ENCODE measurements at places on chromosomes 7 and 10.
A peak's percentile ranks its signal among the peaks of the same experiment; 100 is the strongest.

- DNase-seq = no peak
Observed at GRCh38 chr10:44571701-44572100, 186.8 kb upstream of the CXCL12 start.

DNA sequence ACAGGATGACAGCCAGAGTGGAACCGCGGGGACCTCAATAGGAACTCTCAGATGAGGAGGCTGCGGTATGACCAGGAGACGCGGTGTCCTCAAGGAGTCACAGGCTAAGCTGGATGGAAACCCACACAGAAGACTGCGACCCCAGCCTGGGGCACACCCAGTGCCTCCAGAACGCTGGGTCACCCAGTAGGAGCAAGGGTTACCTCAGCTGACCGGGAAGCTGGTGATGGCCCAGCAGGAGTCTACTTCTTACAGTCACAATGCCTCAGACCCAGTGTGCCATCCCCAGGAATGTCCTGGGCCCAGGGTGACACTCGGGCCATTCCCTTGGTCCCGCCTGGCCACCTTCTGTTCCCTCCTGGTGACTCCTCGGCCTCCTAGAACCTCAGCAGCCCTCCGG is 29.9 kb downstream of the CNPY1 start:
- no peak for DNase-seq

DNA sequence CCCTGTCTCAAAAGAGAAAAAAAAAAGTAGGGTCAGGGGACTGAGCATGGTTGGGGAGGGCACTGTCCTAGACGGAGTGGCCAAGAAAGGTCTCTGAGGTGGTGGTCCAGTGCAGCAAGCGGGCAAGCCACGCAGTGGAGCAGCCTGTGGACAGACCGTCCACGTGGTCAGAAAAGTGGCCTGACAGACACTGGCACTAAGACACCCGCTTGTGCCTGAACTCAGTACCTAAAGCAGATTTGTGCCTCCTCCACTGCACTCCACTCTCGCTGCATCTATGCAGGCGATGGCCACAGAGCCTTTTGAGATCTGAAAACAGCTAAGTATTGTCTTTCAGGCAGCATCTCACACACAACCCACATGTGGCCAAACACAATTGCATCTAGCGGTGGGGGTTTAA is 8.8 kb downstream of the ASB10 start:
- no peak for DNase-seq

DNA sequence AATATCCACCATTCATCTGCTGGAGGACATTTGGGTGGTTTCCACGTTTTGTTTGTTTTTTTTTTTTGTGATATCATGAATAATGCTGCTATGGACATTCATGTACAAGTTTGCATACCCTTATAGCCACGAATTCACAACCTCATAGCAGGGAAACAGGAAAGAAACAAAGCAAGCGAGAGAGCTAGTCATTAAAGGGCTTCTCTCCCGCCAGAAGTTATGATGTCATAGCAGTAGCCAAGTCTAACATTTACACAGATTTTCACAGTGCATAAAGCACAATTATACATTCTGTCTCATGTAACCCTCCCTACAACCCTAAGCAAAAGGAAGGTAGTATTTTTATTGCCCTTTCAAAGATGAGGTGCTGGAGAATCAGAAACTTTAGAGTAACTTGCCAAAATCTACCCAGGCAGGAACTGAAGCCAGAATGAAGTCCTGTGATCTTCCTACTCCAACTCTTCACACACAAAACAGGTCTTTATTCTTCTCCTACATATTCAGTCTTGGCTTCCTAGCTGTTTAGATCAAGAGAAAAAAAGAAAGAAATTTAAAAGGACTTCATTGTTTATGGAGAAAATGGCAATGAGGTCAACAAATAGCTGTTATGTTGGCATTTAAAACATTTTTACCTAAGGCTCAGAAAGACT is 33.9 kb upstream of the GPAM start:
- no peak for DNase-seq

DNA sequence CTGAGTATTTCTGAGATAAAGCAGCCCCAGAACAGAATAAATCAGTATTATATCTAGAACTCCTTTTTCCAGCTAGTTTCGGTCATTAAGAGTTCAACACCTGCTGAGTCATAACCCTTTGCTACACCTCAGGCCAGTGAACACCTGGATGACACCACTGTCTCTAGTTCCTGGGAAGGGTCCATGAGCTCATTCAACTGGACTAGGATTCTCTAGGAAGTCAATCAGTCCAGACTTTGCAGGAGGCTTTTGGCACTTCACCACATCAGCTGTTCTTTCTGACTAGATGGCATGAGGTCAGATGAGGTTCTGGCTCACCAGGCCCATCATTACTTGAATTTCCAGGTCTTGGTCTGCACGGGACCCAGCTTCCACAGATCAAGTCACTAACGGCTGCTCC is 11.7 kb downstream of the SLC39A12 start:
- DNase-seq = no peak

DNA sequence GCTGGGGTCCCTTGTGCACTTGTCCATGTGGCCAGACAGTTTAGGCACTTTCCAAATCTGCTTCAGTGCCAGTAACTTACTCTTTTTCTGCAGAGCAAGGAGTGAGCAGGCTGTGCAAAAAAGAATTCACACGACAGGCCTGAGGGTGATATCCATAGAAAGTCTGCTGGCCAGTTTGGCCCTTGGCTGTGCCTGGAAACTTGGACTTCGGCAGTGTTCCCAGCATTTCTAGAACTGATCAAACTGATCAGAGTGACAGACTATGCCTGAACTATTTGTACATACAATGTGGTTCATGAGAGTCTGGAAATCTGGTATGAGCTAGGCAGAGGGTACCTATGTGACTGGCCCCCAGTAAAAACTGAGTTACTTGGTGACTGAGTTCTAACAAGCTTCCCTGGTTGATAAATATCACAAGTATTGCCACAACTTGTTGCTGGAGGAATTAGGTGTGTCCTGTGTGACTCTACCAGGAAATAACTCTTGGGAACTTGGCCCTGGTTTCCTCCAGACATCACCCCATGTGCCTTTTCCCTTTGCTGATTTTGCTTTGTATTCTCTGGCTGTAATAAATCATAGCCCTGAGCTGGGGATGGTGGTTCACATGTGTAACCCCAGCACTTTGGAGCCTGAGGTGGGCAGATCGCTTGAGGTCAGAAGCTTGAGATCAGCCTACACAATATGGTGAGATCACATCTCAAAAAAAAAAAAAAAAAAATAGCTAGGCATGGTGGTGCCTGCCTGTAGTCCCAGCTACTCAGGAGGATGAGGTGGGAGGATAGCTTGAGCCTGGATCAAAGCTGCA is 3.3 kb upstream of the DENND10 start:
- no peak for DNase-seq

DNA sequence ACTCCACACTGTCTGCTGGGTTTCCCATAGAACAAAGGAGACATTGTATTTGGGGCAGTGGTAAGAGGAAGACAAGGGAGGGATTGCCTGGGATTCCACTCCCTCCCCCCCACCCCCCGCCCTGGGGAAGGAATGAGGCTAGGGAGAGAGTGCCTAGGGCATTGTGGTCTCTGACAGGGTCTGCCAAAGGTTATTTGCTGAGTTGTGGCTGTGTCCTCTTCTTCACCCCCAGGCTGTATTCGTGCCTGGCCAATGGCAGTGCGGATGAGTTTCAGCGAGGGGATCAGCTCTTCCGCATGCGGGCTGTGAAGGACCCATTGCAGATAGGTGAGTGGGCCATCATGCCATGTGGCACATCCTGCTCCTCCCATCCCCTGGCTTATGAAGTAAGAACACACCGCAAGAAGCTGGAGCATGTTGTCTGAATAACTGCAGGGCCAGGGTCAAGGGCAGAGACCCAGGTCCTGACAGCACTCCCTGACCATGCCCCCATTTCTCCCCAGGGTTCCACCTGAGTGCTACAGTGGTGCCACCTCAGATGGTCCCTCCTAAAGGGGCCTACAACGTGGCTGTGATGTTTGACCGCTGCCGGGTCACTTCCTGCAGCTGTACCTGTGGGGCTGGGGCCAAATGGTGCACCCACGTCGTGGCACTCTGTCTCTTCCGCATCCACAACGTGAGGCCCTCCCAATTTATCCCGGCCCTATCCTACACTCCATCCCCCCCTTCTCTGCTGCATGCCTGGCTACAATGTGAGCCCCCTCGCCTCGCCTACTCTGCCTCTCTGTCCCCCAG is 3.7 kb downstream of the ZSWIM8 start:
- no peak for DNase-seq

- DNase-seq = no peak
Observed at GRCh38 chr7:41612386-41612785, 90.5 kb downstream of the INHBA start.

- no peak for DNase-seq
Observed at GRCh38 chr7:81924494-81924893, 154.6 kb upstream of the HGF start.

DNA sequence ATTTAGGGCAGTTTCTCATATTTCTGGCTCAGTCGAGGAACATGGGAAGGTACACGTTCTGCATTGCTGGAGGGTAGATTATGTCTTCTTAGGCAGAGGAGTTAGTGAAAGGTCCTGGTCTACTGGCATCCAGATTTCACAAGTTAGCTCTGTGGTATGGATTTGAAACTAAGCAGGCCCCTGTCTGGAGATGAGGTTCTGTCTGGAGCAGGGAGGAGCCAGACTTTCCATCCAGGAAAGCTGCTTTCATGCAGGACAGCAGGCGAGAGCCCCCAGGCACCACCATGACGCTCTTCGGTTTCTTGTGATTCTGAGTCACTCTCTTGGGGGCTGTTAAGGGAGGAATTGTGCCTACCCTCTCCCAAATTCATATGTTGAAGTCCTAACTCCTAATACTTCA is 184.3 kb downstream of the KIAA1217 start:
- no peak for DNase-seq

DNA sequence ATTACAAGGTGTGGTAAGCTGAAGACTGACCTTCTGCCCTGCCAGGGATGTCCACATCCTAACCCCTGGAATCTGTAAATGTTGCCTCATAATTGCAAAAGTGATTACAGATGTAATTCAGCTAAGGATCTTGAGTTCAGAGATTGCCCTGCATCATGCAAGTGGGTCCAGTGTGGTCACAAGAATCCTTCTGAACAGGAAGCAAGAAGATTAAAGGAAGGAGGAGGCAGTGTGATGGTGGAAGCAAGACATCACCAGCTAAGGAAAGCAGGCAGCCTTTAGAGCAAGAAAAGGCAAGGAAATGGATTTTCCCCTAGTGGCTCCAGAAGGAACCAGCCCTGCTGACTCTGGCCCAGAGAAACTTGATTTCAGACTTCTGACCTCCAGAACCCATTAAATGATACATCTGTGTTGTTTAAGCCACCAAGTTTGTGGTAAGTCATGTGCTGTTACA is 78.1 kb downstream of the USP6NL start:
- DNase-seq = no peak

DNA sequence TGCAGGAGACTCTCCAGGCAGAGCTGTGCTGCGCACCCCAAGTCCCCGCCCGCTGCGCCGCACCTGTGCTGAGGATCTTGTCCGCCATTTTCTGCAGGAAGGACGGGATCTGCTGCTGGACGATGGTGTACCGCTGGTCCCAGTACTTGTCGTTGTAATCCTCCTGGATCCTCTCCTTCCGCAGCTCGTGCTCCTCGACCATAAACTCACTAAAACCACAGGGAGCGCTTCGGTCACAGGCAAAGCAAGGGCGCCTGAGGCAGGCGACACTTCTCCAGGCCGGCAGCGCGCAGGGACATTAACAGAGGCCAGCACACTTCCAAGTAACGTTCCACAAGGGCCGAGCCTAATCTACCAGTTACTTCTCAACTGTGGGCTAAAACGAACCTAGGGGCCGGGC is 13.1 kb upstream of the ADAM8 start:
- DNase-seq = no peak

DNA sequence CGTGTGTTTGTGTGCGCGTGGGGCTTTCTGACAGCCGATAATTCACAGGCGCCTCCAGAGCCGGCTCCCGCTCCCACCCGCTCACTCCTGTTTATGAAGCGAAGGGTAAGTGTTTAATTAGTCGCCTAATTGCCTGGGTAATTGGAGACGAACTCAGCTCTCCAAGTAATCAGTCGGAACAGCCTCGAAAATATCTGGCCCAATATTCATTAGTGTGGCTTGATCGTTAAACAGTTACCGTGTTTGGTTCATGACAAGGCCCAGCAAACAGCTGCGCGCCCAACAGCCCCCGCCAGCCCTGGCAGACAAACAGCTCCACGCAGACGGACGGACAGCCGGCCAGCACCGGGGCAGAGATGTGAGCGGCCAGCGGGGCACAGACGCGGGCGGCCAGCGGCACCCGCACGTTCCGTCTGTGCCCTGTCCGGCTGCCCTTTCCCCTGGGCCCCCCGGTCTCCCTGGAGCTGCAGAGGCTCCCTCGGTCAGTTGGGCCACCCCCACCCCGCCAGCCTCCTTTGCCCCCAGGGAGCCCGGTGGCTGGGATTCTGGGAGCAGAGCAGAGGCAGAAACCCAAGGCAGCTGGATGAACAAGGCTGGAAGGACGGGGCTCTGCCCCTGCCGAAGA is 98.2 kb downstream of the UNCX start:
- DNase-seq = no peak

- DNase-seq = no peak
Observed at GRCh38 chr7:115269486-115269885, 347.6 kb downstream of the MDFIC start.

DNA sequence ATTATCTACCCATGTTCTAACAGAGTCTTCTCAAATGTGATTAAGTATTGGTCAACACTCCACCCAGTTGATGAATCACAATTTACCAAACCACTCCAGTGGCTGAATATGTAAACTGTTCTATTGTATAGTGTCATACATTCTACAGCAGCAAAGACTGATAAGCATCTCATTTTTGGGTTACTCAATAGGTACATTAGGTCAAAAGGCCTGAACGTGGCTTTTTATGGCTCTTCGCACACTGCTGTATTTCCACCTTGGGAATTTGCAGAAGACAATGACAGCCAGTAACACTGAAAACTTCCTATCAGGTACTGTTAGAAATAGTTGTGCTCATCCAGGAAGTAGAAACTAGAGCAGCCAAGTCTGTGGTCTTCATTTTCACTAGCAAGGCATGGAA is 166.9 kb downstream of the GLI3 start:
- DNase-seq = no peak

DNA sequence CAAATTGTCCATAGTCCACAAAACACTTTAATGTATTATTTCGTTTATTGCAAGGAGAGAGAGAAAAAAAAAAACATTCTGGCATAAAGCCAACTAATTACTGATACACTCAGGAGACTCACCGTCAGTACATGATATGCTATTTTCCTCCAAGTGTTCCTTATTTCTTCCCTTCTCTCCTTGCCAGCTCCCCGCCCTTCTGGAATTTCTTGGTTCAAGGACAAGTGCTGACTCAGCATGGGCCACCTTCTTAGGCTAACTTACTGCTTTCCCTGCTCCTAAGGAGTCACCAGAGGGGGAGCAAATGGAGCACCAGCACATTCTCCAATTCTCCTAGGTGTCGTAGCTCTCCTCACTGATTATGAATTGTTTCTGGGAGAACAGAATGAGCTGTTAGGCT is 133.8 kb upstream of the HDAC9 start:
- peak; percentile 90 for DNase-seq

- no peak for DNase-seq
Observed at GRCh38 chr7:150564006-150564405, 3.2 kb upstream of the GIMAP4 start.

GRCh38 chr10:114556236-114557122 is 101.6 kb downstream of the ABLIM1 start:
- DNase-seq = no peak

GRCh38 chr10:70359017-70359550 is 23.3 kb downstream of the LRRC20 start:
- no peak for DNase-seq

All from muscle of leg (tissue), 16 donors.